ENCODE measurements at places on chromosomes 3 and 15. TPM values are rescaled to one million over a fixed set of nuclear protein-coding genes. Genes with fewer than 3 reads are reported as not detected.

IL17RD gene
- polyA plus RNA-seq = 48.0 TPM

LRRC2 gene
- polyA plus RNA-seq = 2.9 TPM

ADGRG7 gene
- 0.06 TPM for polyA plus RNA-seq

REC114 gene
- not detected for polyA plus RNA-seq

SLC25A20 gene
- polyA plus RNA-seq = 17.9 TPM
